HTR-8/SVneo (cell line): ENCODE measurements at places on chromosomes 4 and X.
A peak's percentile ranks its signal among the peaks of the same experiment; 100 is the strongest.

GRCh38 chr4:121938282-121939092, 13.4 kb downstream of the TRPC3 start:
- peak; percentile 10 for DNase-seq

- no peak for DNase-seq
Observed at GRCh38 chrX:26778320-26778888, 562.4 kb downstream of the MAGEB5 start.

DNA sequence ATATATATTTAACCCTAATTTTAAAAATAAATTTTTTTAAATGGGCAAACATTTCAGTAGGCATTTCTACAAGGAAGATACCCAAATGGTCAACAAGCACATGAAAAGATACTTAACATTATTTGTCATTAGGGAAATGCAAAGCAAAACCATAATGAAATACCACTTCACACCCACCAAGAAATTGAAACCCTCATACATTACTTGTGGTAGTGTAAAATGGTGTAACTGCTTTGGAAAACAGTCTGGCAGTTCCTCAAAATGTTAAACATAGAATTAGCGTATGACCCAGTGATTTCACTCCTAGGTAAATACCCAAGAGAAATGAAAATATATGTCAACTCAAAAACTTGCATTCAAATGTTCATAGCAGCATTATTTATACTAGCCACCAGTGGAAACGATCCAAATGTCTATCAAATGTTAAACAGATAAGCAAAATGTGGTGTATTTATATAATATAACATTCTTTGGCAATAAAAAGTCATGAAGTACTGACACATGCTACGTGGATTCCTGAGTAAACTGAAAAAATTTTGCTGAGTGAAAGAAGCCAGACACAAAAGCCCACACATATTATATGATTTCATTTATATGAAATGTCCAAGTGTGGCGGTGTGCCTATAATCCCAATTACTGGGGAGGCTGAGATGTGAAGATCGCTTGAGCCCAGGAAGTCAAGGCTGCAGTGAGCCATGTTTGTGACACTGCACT, 16.6 kb downstream of the TRIM2 start:
- no peak for DNase-seq

DNA sequence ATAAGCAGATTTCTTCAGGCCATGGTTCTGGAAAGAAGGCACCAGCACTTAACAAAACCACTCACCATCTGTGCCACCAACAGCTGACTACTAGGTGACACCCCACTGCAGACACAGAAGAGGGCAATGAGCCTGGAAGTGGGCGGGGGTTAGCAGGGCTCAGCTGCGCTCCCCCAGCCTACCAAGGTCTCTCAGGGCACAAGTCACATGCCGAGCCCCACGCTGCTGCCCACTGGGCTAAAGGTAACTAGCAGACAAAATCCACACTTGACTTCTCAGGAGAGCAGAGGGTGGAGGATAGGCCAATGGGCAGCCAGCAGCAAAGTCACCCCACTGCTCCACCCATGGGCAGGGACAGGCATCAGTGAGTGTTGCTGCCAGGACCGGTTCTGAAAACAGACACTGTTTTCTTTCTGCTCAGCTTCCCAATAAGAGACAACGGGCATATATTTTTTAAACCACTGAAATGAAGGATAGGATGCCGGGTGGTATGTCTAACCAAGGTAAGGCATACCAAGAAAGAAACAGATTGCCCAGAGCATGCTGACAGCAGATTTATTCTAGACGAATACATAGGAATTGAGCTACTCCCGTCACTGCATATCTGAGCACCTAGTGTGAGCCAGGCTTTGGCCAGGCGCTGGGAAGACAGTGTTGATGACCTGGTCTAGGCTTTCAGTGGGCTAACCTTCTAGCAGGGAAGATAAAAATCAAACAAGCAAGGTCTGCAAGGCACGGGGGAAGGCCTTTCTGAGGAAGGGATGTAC, 20.1 kb downstream of the ACSL1 start:
- no peak for DNase-seq

DNA sequence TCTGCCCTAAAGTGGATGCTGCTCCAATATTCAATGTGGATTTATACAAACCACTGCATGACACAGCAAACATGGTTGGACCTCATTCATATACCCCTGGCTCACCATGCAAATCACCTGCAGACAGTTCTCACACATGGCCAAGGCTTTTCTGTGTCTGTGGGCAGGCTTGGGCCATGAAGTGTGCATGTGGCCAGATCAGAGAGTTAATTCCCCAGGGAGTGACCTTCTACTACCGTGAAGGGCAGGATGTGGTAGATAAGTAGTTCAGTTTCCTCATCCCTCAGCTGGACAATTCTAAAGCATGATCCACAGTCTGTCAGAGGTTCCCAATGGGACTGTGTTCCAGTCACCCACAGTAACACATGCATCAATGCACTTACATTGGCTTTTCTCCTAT, 24.6 kb upstream of the BCLAF3 start:
- no peak for DNase-seq

- no peak for DNase-seq
Observed at GRCh38 chrX:138845786-138846185, 134.3 kb upstream of the FGF13 start.

DNA sequence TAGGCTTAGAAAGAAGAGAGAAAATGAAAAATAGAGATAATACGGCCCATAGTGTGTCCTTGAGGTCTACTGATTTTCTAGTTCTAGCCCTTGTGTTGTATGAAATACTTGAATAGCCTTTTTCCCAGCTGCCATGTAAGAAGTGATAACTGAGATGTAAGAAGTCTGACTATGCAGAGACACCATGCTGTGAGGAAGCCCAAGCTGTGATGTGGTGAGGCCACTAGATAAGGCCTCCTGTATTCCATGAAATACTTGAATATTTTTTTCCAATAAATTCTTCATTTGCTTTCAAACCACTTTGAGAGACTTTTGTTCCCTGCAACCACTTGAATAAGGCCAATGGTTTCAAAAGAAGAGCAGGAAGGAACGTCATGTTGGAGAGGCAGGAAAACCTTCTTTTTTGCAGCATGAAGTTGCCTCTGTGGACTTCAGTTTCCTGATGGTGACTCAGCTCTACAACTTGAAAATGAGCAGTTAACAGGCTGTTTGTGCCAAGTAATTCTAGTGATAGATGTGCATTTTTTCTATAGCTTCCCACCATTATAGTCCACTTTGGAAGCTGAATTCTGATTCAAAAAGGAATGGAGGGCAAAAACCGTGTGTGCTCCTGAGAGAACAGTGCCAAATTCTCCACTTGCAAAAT, 25.5 kb upstream of the FAM9C start:
- no peak for DNase-seq

DNA sequence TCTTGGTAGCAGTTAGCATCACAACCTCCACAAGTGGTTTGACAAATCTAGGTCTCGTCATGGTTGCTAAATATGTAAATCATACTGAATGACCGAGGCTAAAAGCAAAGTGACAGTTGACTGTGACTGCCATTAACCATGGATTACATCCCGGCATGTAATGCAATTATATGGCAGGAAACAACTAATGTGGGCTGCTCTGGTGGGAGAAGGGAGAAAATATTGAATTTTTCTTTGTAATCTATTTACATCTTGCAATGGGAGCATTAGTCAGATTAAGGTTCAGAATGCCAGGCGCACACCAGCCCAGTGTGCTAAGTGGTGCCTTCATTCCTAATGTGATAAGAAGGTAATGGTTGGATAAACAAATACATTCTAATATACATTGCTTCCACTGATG, 35.8 kb downstream of the UNC5C start:
- DNase-seq, result no peak

DNA sequence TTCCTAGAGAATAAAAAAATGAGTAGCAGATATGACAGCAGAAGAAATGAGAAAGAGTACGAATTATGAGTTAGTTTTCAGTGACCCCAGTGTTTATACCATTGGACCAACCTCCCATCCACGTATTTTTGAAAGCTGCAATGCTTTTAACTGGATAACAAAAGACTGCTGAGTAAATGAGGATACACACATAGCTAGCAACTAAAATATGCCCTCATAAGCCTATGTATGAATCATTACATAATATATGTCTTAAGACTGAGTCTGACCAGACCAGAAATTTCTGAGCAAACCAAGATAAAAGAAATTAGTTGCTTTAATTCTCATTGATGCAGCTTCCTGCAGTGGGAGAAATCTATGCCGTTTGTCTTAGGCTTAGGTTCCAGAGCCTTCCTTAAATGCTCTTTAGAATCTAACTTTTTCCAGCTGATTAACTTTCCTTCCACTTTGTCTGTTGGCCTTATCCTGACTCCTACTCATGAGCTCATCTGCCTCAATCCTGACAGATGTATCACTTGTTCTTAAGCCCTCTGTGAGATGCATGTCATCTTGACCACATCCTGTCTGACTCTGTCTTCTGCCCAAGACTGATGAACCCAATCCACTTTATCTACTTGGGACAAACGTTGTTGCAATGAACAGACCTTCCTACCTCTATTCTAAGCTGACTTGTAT, 301.4 kb upstream of the AADAT start:
- peak; percentile 48 for DNase-seq

- no peak for DNase-seq
Observed at GRCh38 chrX:117990438-117990837, 126.2 kb downstream of the KLHL13 start.

GRCh38 chr4:163764569-163764968, 270.1 kb downstream of the TMA16 start:
- no peak for DNase-seq

DNA sequence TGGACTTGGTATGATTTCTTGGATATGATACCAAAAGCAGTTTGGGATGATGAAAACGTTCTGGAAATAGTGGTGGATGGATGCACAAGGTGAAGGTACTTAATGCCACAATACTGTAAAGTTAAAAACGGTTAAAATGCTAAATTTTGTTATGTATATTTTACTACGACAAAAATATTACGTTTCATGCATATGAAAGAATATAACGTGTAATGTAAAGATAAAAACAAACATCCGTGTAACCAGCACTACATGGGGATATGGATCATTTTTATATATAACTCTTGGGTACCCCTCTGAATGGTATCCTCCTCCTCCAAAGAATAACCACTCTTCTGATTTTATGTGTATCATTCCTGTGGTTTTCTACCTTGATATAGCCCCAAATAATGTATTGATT, 862 bp upstream of the CENPU start:
- no peak for DNase-seq

DNA sequence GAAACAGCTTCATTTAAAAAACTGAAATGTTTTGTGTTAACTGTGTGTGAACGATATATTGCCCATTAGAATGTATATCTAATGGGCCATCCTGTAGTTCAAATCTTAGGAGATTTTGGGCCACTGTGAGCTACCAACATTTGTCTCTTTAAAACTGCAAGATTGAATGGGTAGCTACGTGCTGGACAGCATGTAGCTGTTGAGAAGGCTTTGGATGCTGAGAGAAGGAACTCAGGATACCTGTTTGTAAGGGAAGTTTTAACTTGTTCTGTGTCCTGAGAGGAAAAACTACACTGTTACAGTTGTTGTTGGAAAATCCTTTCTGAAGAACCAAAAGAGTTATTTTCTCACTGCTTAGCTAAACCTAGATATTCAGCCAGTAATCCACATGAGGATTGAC, 45.9 kb downstream of the PDLIM5 start:
- no peak for DNase-seq

DNA sequence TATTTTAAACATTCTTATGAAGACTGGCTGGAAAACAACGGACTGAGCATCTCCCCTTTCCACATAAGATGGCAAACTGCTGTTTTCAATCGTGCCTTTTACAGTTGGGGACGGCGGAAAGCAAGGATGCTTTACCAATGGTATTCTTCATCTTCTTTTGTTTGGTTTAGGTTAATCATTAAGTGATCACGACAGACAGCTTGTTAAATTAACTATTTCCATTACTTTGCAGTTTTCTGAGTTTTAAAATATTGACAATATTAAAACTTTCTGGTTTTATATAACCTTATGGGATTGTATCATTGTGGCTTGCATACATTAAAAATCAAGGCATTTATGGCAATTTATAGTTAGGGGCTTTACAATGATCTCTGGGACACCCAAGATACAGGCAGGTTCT, 3.8 kb downstream of the MBTPS2 start:
- DNase-seq, result no peak

GRCh38 chrX:119423631-119424030, 24.5 kb downstream of the SLC25A43 start:
- no peak for DNase-seq

DNA sequence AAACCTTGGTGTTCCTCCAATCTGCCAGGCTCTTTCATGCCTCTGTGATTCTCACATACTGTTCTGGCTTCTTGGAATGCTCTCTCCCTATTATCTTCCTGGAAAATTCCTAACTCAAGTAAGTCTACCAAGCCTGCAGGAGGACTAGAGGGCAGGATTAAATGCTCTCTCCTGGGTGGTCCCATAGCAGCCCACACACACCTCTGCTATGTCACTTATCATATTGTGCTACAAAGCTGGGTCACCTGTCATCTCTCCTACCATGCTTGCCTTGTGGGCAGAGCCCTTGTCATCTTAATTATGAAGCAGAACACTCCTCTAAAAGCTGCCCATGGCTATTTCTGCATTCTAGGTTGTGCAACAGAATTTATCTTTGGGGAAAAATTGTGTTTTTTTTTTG, 344.5 kb upstream of the NOCT start:
- DNase-seq, result no peak

DNA sequence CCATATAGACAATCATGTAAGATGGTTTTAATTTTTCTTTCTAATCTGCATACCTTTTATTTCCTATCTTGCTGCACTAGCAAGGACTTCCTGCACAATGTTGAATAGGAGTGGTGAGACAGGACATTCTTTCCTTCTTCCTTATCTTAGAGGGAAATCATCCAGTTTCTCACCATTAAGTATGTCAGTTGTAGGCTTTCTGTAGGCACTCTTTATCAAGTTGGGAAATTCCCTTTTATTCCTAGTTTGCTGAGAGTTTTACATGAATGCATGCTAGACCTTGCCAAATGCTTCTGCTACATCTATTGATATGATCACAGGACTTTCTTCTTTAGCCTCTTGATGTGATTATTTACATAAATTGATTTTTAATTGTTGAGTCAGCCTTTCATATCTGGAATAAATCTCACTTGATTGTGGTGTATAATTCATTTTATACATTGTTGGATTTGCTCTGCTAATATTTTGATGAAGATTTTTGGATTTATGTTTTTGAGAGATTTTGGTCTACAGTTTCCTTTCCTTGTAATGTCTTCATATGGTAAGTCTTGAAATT, 23.8 kb downstream of the RNF175 start:
- no peak for DNase-seq

- no peak for DNase-seq
Observed at GRCh38 chrX:48715072-48715471, 18.5 kb downstream of the SUV39H1 start.

- no peak for DNase-seq
Observed at GRCh38 chrX:13933851-13934250, 95.8 kb downstream of the GEMIN8 start.

GRCh38 chr4:12701384-12701783, 782.8 kb downstream of the RAB28 start:
- DNase-seq, result no peak

DNA sequence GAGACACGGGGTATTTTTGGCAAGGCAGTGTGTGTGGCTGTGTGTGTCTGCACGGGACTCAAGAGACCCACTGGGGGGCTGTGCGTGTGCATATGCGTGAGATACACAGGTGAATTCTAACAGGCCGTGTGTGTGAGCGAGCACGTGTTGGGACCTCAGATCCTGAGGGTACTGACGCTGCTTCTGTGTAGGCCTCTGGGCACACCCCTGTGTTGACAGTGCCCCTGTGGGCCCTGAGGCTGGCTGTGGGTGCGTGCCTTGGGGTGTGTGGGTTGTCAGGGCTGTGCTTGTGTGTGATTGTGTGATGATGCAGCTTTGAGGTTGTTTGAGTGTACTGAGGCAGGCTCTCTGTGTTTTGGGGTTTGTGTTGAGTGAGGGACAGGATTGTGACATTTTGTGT, 13.9 kb downstream of the FOXP3 start:
- no peak for DNase-seq
